ENCODE measurements at places on chromosomes 5 and 9.
A peak's percentile ranks its signal among the peaks of the same experiment; 100 is the strongest.

DNA sequence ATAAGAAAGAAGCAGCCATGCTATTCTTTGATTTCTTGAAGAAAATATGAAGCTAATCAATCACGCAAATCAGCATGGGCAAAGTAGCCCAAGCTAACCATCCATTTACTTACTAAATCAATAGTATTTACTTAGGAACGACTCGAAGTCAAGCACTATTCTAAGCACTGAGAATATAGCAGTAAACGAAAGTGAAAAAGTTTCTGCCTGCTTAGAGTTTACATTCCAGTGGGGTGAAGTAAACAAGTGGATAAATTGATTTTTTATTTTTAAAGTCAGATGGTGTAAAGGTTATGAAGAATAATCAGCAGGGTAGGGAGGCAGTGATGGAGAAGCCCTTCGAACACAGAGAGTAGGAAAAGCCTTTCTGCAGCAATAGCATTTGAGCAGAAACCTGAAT lies 5.5 kb downstream of the TSTD2 start:
- H3K27ac ChIP-seq = no peak overlapping the region
- H3K36me3 ChIP-seq = peaks cover 8% of the 10 kb centered on the region
- H3K4me3 ChIP-seq = no peak overlapping the region
- H3K27me3 ChIP-seq = no peaks in the 10 kb centered on the region

DNA sequence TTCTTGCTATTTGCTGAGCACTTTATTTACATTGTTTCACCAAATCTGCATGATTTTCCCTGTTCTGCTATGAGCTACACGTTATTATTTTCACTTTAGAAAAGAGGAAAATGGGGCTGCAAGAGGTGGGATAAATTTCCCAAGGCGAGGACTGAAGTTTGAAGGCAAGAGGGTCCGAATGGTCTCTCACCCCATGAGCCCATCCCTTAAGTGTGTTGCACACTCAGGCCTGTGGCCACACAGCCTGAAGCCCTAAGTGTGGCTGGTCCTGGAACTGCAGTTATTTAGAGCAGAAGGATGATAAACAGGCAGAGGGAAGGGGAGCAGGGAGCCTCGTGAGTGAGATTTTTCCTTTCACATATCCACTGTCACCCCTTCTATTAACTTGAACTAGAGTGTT lies 7.8 kb downstream of the PDE8B start:
- peaks cover 2% of the 10 kb centered on the region for H3K36me3 ChIP-seq
- H3K4me1 ChIP-seq = peaks cover 5% of the 10 kb centered on the region
- H3K27ac ChIP-seq = no peak overlapping the region
- DNase-seq = no peak
- H3K4me3 ChIP-seq = no peak overlapping the region

DNA sequence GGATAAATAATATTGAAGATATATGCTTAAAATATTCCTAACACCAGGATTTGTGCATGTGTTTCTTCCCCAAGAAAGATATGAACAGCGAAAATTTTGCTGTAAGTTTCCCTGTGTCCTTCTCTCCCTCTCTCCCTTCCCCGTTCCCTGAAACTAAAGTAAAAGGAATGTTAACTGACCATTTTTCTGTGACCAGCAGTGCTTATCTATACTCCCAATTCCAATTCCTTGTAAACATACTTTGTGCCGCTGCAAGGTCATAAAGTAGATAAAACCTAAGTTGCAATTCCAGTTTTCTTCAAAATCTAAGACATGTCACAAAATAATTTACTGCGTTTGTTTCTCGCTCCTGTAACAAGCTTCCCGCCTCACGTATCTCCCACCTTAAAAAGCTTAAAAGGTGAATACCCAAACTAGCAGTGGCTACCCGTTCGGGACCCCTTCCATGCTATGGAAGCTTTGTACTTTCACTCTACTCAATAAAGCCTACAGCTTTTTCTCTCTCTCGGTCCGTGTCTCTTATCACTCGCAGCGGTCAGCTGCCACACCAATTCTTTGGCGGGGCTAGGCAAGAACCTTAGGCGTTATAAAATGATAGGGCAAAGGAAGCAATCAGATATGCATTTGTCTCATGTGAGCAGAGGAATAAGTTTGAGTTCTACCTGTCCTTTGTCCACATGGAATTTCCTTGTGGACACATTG lies 1798.0 kb downstream of the EFNA5 start:
- H3K27me3 ChIP-seq = no peaks in the 10 kb centered on the region
- no peak overlapping the region for H3K27ac ChIP-seq
- H3K4me3 ChIP-seq = no peak overlapping the region
- H3K4me1 ChIP-seq = peaks cover 4% of the 10 kb centered on the region

- H3K27ac ChIP-seq = peak overlapping the region; percentile 99
- peaks cover 18% of the 10 kb centered on the region for H3K36me3 ChIP-seq
- no peak for DNase-seq
- H3K27me3 ChIP-seq = no peaks in the 10 kb centered on the region
- peaks cover 64% of the 10 kb centered on the region for H3K4me1 ChIP-seq
- H3K4me3 ChIP-seq = no peak overlapping the region
Observed at GRCh38 chr5:157513182-157513581, 53.2 kb downstream of the NIPAL4 start.

- no peak for DNase-seq
- no peaks in the 10 kb centered on the region for H3K27me3 ChIP-seq
- no peak overlapping the region for H3K4me3 ChIP-seq
- H3K4me1 ChIP-seq = no peaks in the 10 kb centered on the region
- H3K36me3 ChIP-seq = no peaks in the 10 kb centered on the region
- H3K27ac ChIP-seq = no peak overlapping the region
Observed at GRCh38 chr9:28883234-28883633, 1310.0 kb upstream of the C9orf72 start.

DNA sequence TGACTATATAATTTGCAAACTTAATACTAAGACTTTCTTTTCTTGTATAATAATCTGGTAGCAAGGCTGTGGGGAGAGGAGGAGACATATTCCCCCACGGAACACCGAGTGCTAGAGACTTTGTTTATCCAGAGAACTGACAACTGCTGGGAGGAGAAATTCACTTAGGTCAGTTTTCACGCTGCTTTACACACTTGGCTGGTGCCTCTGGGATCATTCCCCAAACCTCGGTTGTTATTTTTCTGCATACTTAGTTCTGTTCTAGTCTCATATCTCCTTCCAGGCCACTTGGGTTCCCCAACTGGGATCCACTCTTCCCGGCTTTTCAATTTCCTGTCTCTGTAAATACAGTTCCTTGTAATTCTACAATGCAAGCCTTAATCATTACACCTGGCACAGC lies 238.2 kb upstream of the ADAMTS16 start:
- no peak overlapping the region for H3K27ac ChIP-seq
- H3K4me3 ChIP-seq = no peak overlapping the region
- no peak for DNase-seq
- no peaks in the 10 kb centered on the region for H3K36me3 ChIP-seq
- no peaks in the 10 kb centered on the region for H3K4me1 ChIP-seq

DNA sequence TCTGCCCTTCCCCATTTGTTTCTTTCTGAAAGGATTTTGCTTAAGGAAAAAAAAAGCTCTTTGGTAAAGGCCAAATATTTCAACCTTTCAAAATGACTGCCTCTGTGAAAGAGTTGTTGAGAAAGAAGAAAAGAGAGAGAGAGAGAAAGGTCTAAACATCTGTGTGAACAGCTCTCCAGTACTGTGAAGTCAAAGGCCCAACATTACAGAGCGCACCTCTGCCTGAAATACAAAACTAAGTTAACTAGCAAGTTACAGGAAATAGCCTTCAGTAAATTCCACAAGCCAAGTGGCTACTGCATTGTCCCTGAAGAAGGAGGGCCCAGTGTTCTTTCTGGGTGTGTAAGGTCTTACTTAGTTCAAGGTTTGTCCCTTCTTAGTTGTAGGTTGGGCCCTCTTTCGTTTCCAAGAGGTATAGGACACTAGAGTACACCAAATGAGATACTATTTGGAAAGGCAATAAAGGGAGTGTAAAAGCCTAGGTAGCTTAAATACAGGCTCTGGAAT lies 104.4 kb downstream of the THBS4 start:
- peaks cover 41% of the 10 kb centered on the region for H3K4me1 ChIP-seq
- DNase-seq = no peak
- no peaks in the 10 kb centered on the region for H3K27me3 ChIP-seq

DNA sequence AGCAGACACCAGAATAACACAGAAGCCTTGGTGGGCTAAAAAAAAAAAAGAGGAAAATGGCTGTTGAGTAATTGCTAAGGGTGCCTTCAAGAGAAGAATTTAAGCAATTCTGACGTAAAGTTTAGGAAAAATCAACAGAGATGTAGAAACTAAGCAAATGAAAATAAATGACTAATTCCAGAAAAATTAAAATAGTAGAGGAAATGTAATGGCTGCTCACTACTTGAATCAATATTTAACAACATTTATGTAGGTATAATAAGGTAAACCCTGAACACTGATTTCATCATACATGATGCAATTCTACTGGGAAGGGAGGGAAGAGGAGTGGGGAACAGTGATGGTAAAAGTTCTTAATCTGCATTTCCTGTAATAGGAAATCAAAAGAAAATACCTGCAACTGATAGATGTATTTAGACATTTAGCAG lies 41.4 kb downstream of the PUM3 start:
- H3K27me3 ChIP-seq = no peaks in the 10 kb centered on the region
- peaks cover 56% of the 10 kb centered on the region for H3K36me3 ChIP-seq
- H3K27ac ChIP-seq = peak overlapping the region; percentile 81
- DNase-seq = no peak
- peaks cover 34% of the 10 kb centered on the region for H3K4me1 ChIP-seq

GRCh38 chr9:136686534-136686793 lies 793 bp downstream of the AGPAT2 start:
- H3K4me3 ChIP-seq = peak overlapping the region; percentile 80
- DNase-seq = no peak
- H3K27me3 ChIP-seq = no peaks in the 10 kb centered on the region
- H3K36me3 ChIP-seq = no peaks in the 10 kb centered on the region
- peaks cover 7% of the 10 kb centered on the region for H3K4me1 ChIP-seq
- no peak overlapping the region for H3K27ac ChIP-seq

DNA sequence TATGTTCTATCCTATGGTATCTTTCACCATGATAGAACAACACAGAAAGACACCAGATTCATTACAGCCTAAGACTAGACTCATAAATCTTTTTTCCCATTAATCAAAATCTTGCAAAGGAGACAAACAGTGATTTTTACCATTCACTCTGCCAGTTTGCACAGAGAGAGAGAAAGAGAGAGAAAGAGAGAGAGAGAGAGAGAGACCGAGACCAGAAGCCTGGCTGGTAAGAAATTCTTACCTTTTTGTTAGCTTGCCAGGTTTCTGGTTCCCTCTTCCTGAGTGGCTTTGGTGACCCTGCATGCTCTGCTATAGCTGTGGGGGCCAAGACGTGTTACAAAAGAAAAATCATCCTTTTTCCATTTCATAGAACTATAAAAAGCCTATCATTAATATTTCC lies 18.6 kb downstream of the TMEM161B start:
- H3K4me1 ChIP-seq = peaks cover 4% of the 10 kb centered on the region
- H3K27me3 ChIP-seq = no peaks in the 10 kb centered on the region
- no peak for DNase-seq
- H3K4me3 ChIP-seq = no peak overlapping the region

DNA sequence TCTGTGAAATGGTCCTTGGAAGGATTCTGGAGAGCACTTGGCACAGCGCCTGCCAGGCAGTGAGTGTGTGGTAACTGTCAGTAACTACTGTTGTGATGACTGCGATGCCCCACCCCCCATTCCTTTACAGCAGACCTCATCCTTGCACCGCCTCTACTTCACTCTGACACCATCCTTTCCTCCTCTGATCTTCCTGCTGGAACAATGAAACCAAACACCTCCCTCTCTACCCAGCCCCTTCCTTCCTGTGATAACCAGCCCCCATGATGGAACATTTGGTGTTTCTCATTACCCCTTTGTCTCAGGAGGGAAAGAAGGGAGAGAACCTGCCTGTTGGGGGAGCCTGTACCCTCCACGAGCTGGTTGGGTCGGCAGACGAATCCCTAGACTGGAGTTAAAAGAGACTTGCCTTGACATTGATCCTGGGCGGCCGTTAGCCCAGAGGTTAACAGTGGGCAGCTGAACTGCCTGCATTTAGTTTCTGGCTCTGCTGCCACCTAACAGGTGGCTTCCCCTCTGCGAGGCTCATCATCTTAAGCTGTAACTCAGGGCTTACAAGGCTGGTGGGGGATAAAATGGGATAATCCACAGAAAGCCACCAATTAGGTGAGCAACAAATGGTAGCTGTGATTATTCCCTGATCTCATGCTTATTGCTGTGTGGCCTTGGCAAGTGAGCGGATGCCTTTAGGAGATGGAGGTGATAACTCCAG lies 34.2 kb upstream of the GRPEL2 start:
- no peak for DNase-seq
- no peak overlapping the region for H3K27ac ChIP-seq
- no peak overlapping the region for H3K4me3 ChIP-seq
- H3K4me1 ChIP-seq = peaks cover 3% of the 10 kb centered on the region

Data from chondrocyte (in vitro differentiated cells).